ENCODE measurements at places on chromosomes 4 and X.

DNA sequence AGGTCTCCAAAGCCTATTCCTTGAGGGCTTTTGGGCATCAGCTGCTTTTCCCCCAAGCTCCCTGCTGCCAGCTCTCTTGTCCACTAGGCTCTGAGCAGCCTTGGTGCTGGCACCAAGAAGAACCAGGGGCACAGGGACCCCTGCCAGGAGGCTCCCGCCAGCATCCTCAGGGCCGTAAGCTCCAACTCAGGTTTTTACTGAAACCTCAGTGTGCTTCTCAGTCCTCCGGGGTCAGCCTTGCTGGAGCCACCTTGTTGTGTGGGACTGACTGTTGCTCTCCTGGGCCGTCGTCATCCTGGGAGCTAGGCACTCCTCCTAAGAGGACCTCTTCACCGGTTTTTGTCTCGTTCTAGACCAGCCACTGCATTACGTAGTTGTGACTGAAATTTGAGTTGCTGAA, 38.9 kb downstream of the NOP14 start:
- DNase-seq, result no peak

- DNase-seq, result no peak
Measured at GRCh38 chr4:134510544-134510943, 309.0 kb upstream of the PABPC4L start.

GRCh38 chrX:133085785-133086184, 11.1 kb downstream of the USP26 start:
- DNase-seq, result no peak

DNA sequence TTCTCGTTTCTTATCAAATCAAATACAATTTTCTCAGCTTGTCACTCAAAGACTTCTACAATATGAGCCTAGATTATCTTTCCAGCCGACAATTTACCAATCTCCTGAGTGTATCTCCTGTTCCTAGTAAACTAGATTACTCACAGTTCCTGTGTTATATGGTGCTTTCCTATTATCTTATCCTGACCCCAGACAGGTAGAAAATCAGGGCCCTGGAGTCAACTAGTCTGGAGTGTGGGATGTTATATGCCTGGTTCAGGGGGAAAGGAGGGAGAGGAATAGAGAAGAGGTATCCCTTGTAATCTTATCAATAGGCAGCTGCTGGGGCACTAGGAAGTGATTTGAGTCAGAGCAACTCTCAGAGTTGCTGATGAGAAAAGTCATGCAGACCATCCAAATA, 127.1 kb downstream of the SLC7A11 start:
- no peak for DNase-seq

DNA sequence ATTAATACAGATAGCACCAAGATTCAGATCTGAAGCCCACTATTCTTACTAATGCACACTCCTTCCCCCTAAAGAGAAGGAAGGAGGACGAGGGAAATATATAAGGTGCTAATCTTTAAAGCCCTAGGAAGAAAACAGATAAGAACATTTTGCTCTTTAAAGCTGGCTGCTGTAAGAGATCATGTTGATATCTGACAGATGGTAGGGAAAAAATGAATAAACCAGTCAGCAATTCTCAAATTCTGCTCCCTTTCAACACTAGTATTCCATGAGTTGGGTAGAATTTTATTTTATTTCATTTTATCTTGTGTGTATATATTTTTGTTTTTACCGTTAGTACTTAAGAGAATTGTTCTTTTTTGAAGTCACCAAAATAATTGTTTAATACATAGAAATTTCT, 19.2 kb downstream of the OTC start:
- DNase-seq, result no peak

- no peak for DNase-seq
Measured at GRCh38 chrX:151692825-151693224, 2.4 kb upstream of the PRRG3 start.

DNA sequence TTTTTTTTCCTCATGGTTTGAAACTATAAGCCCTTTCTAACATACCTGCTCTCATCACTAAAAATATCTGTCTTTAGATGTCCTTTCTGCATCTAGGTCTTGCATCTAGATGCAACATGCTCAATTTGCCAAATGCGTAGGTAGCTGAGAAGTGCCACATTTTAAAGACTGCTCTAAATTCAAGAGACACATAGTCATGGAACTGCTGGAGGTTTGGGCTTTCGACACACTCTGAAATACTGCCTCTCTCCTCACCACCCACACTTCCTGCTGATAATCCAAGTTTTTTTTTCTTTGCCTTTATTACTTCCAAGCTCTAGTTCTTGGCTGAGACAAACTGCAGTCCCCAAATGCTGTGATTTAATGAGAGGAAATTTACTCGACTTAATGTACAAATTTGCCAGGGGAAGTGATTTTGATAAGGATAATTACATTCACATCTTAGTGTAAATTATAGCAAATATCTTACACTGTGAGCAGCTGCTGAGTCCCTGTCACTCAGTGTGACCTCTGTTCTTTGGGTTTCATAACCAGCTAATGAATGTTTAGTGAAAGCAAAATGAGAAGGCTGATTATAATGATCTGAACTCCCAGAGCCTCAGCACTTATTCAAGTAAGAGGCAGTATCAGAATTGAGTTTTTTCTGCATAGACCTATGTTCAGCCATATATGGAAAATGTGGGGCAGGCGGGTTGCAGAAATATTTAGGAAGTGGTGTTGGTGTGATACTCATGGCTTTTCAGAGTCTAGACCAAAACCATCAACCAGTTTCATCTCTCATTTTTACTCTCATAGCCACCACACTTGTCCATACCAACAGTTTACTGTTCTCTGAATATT, 31.3 kb downstream of the DRD5 start:
- no peak for DNase-seq

DNA sequence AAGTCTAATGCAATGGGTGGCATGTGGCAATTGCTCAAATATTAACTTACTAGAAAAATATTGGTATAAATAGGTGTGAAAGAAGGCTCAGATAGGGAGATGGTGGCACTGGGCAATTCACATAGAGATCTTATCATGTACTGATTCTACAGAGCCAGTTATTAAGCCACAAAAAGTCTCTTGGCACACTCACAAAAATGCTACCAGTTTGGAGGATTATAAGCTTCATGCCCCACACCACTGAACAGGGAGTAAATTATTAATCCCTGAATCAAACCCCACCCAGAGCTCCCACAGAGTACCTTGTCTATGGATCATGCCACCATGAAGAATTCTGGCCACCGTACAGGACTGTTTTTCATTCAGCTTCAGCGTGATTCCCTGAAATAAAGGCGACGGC, 13.8 kb downstream of the MPP1 start:
- DNase-seq, result no peak

GRCh38 chr4:48467442-48467841, 15.7 kb upstream of the SLC10A4 start:
- no peak for DNase-seq

DNA sequence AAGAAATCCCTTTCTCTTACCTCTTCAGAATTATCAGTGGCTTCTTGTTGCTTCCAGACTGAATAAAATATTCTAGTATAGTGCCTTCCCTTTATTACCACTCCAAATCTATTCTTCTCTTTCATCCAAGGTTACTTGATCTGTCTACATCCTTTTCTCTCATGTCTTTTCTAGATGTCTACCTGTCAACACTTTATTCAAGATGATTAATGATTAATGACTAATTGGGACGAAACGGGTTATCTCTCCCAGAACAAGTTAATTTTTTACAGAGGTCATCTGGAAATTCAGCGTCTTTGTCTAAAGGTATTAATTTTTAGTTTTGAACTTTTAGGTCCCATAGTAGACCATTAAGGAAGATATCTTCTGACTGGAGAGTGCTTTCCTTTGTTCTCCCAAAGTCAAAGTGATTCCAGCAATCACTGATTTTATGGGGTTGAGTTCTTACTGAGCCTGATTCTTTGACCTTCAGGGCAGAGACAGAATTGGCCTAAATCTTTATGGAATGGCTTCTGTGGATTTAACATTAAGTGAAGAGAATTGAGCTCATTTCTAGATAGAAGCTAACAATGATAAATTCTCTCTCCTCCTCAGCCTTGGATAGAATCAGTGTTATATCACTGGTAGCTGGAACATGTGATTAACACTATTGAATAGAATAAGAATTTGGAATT, 335.4 kb upstream of the TEX13C start:
- DNase-seq, result no peak

DNA sequence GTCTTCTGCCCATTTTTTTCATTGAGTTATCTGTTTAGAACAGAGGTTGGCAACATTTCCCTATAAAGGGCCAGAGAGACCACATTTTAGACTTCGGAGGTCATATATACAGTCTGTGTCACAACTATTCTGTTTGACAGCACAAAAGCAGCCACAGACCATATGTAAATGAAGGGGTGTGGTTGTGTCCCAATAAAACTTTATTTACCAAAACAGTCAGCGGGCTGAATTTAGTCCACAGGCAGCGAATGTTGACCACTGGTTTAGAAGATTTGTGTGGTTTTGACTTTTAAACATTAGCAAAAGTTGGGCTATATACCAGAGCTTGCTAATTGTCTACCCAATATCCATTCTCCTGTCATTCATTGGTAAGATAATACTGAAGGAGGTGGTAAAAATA, 150.8 kb downstream of the AMELX start:
- DNase-seq, result no peak

- no peak for DNase-seq
Measured at GRCh38 chr4:138241281-138242075, 671 bp downstream of the SLC7A11 start.

DNA sequence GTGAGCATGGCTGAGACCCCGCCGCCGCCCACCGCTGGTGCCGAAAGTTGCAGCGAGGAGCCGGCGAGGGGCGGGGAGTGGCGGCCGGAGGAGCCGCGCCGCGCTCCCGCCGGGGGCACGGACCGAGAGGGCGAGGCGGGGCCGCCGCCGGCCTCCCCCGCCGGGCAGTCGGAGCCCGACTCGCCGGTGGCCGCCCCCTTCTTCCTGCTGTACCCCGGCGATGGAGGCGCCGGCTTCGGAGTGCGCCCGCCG, 16.5 kb downstream of the UTP3 start:
- no peak for DNase-seq

DNA sequence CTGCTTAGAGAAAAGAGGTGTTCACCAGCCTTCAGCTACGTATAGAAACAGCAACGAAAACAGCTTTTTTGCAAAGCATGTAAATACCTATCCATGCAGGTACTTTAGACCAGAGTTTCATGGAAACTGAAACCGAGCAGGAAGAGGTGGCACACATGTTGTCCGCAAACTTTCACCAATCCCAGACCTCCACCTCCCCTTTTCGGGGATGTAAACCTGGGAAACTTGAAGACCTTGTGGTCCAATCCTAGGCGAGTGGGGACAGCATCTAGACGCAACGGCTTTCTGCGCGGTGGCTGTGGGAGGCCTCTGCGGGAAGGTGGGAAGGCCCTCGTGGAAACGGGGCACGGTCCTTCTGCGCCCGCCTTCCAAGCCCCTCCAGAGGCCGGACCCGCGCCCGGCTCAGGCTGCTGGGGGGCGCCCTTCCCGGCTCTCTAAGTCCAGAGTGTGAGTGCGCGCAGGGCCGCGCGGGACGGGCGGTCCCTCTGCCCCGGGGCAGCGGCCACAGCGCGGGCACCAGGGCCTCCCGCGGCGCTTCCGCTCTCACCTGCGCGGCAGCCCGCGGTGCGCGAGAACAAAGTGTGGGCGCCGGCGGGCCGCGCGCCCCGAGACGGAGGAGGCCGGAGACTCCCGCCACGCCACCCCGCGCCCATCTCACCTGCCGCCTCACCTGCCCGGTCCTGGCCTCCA, 830 bp upstream of the SHROOM2 start:
- DNase-seq, result no peak

GRCh38 chr4:78074759-78075158, 17.6 kb downstream of the FRAS1 start:
- no peak for DNase-seq

GRCh38 chr4:54632537-54632936, 25.2 kb upstream of the KIT start:
- DNase-seq, result no peak

- no peak for DNase-seq
Measured at GRCh38 chr4:165553221-165553810, 174.5 kb downstream of the CPE start.

- no peak for DNase-seq
Measured at GRCh38 chr4:73892966-73893365, 23.8 kb downstream of the CXCL1 start.

GRCh38 chrX:34764852-34765361, 107.8 kb upstream of the TMEM47 start:
- DNase-seq, result no peak

GRCh38 chrX:154082396-154083125, 15.0 kb downstream of the MECP2 start:
- no peak for DNase-seq

DNA sequence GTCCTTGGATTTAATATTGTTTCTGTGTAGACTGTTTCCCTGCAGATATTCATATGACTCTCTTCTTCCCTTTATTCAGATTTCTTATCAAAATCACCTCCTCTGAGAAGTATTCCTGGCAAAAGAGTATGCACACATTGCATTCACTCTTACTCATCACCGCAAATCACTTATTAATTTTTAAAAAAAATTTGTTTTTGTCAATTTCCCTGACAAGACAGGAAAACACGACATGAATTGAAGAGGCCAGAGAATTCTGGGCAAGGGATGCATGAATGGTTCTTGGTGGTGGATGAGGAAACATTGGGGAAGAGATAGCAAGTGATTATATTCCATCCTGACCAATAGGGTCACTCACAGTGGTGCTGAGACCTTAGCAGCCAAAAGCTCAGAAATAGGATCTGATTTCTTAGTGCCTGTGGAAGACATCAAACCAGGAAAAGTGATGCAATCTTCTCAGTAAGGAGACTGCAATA, 522.5 kb upstream of the AGA start:
- no peak for DNase-seq

DNA sequence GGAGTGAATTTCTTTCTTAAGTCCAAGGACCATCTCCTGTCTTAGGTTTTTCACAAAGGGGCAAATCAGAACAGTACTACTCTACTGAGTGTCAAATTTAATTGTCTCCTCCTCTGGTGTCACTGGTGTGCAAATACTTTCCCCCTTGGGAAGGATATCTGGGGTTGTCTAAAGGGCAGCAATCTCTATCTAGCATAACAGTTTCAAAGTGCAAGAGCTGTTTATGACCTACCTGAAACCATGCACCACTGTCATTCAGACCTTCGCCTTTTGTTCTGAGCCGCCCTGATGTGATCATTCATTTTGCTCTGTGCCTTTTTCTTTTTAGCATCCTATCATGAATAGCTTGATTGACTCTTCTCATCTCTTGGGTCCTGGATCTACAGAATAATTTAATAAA, 39.3 kb downstream of the IL1RAPL1 start:
- no peak for DNase-seq

- DNase-seq, result no peak
Measured at GRCh38 chr4:34037280-34037679, 2207.0 kb downstream of the ARAP2 start.

DNA sequence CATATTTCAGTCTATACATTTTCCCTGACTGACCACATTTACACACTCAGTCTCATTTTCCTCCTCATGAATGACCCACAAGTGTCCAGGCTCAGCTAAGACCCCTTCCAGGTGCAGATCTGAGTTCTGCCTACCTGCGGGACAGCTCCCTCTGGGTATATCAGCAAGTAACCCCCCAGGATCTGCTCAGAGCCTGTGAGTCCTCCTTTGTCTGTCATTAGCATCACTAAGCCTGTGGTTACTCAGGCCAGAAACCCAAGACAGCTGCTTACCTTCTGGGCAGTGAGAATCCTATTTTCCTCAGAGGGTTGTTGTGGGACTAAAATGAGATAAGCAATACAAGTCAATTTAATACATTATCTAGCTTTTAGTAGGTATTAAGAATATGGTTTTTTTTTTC, 487.6 kb upstream of the BOD1L1 start:
- no peak for DNase-seq
